Spinal cord (tissue), 10 donors: ENCODE measurements at places on chromosomes 7 and 10. TPM values are rescaled to one million over a fixed set of nuclear protein-coding genes. Genes with fewer than 3 reads are reported as not detected.

GRCh38 chr7:106346678-106347217, 62.0 kb upstream of the NAMPT start:
- no peak for DNase-seq

- no peak for DNase-seq
Observed at GRCh38 chr10:85379338-85379737, 987.3 kb downstream of the GRID1 start.

DNA sequence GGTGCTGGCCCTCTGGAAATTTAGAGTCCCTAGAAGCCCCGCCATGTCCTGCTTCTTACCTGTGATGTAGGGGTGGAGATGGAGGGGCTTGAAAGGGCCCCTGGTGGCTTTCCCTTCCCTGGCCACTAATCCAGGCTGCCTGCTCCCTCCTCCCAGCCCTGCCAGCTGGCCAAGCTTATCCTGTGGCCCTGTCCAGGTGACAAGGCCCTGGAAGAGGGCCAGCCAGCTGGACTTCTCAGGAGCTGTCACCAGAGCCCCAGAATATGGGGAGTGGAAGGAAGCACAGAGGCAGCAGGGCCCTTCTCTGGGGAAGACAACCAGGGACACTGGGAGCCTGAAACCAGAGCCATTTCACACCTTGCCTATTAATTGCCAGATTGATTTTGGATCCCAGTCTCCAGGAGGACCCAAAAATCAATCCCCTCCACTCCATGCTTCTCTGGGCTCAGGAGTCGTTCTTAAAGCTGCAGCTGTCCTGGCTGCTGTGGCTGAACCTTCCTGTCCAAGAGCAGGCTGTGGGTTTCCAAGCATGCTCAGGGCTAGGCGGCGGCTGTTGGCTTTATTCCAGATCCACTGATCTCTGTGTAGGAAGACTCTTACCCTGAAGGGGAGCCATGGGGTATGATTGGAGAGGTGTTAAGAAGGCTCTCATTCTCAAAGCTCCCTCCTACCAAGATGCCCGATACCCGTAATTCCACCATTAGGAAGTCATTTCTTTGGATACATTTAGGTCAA, 52.6 kb upstream of the PCBD1 start:
- no peak for DNase-seq

DNA sequence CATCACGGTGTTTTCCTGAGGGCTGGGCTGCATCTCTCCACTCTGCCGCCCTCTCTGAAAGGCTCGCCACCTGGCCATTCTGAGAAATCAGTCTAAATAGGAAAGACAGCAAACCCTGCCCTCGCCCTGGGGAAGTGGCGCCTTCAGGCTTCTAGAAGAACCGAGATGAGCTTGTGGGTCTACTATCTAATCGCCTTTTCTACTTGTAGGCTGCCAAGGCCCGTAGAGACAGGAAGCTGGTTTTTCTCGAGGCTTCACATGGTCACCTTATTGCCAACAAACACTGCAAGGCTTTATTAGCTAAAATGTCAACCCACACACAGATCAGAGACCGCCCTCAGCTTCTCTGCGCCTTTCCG, 21.4 kb downstream of the LAT2 start:
- DNase-seq = no peak

- DNase-seq = no peak
Observed at GRCh38 chr10:110857265-110858171, 14.2 kb upstream of the PDCD4 start.

DNA sequence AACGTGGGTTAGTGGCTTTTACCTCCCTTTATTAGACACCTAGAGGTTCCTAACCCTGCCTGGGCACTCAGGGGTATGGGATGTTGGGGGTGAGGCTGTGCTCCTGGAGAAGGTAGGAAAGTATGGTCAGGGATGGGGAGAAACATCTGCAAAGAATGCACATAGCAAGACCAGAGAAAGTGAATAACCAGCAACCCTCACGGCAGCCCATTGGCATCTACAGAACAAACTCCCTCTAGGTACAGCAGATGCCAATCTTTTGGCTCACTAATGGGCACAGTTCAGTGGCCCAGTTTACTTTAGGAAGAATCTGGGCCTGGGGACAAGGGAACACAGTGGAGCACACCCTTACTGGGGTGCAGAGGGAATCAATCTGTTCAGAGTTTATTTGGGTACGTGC, 143.9 kb downstream of the JAZF1 start:
- DNase-seq = no peak

DNA sequence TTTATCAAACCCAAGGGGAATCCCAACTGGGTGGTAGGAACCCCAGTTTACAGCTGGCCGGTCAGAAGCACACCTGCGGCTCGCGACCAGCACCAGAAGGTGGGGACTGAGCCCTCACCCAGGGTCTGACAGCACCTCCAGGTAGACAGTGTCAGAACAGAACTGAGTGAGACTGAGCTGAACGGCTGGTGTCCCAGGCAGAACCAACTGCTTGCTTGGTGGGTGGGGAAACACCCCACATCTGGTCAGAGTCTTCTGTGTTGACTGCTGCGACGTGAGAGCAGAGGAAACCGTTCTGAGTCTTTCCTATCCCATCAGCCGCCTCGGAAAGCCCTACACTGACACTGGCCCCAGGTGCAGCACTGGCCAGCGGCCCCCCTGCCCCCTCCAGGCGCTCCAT, 160.7 kb downstream of the MAD1L1 start:
- DNase-seq = no peak

DNA sequence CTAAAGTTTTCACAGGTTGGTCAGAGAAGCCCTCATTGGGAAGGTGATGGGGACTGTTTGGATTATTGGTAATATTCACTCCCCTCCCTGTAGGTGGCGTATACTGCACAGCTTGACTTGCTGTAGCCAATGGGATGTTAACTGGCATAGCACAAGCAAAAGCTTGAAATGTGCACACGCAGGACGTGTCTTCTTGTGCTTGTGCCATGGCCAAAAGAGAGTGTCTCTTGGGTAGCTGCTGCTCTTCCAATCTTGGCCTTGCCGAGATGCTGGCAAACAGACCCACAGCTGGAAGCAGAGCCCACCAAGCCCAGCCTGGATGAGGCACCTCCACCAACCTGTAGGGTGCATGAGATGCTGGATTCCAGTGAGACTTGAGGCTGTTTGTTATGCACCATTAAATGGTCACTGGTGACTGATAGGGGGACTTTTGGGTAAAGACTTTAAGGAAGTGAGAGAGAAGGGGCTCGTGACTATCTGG, 266.0 kb downstream of the GRID1 start:
- no peak for DNase-seq

DNA sequence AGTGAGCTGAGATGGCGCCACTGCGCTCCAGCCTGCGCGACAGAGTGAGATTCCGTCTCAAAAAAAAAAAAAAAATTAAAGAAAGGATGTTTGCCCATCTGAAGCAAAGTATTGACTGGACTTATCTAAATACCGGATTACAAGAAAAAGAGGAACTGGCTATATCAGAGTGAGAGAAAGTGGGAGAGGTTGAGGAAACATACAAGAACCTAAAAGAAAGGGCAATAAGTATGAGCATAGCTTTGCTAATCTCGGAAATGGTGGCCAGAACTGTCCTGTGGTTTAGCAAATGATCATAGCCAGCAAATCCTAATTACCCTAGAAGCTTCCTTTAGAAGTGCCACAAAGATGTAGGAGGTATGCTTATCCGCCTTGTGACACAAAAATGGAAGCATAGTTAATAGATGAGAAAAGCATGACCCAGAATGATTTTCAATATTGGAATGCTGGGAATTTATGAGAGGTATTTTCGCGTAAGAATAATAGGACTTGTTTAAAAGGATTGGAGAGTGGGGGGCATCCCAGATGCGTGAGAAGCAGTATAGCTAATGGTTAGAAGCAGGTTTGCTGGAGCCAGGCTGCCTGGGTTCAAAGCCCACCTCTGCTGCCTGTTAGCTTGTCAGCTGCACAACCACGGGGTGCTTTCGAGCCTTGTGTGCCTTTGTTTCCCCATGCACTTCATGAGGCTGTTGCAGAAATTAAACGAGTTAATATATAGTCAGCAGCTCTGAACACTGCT, 1.2 kb upstream of the GTPBP4 start:
- no peak for DNase-seq

- no peak for DNase-seq
Observed at GRCh38 chr10:97356918-97357317, 22.4 kb upstream of the FRAT2 start.

GRCh38 chr10:8596929-8597472, 542.5 kb downstream of the GATA3 start:
- no peak for DNase-seq

The MET gene
- 2.4 TPM for polyA plus RNA-seq

The STAG3 gene
- polyA plus RNA-seq = 67.6 TPM

The GATAD1 gene
- polyA plus RNA-seq = 39.8 TPM

The KIAA1217 gene
- 15.4 TPM for polyA plus RNA-seq

The TBX20 gene
- not detected for polyA plus RNA-seq

The PNLIP gene
- polyA plus RNA-seq = 0.42 TPM

The KAZALD1 gene
- 2.5 TPM for polyA plus RNA-seq

The ADIRF gene
- polyA plus RNA-seq = 31.5 TPM
